ENCODE measurements at places on chromosomes 12 and 14.

- DNase-seq = no peak
Measured at GRCh38 chr14:106879241-106879640, 1352.9 kb downstream of the TMEM121 start.

- peak; percentile 33 for DNase-seq
Measured at GRCh38 chr12:98817742-98818141, 172.7 kb downstream of the APAF1 start.

GRCh38 chr12:7142056-7142644 is 12.0 kb downstream of the CLSTN3 start:
- DNase-seq = no peak

DNA sequence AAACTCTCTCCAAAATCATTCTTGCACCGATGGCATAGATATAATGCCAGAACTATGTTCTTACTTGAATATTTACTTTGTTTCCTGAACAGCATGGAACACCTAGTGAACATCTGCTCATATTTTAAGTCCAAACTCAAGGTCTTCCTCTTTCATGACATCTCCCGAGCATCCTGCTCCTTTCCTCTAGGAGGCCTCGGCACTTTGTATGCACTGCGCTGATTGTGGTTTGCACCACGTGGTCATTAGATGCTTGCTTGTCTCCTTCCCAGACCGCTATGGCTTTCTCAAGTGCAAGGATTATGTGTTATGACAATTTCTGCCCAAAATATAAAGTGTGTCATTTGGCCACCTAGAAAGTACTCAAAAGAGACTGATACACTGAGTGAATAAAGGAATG is 912.0 kb downstream of the GALC start:
- DNase-seq = no peak

DNA sequence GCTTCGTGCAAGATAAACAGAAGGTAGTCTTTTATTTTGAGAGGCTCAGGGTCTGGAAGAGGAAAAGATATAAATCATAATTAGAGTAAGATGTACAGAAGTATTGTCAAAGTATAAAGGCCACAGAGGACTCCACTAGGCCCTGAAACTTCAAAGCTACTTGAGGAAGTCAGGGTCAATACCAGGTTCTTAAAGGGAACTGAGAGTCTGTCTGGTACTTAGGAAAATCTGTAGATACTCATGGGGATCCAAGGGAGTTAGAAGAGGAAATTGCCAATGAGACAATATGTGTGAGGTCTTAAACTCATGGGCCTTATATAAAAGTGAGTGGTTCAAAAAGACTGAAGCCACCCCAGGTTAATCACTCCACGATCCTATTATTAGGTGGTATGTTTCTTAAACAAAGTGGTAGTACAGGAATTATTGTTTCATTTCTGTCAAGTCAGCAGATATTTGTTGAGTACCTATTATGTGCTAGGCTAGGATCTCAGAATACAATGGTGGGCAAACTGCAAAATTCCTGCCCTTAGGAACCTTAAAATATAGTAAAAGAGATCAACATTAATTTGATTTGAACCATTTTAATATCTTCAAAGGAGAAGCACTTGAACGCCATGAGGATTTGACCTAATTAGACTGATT is 314.6 kb downstream of the ADAMTS20 start:
- no peak for DNase-seq

DNA sequence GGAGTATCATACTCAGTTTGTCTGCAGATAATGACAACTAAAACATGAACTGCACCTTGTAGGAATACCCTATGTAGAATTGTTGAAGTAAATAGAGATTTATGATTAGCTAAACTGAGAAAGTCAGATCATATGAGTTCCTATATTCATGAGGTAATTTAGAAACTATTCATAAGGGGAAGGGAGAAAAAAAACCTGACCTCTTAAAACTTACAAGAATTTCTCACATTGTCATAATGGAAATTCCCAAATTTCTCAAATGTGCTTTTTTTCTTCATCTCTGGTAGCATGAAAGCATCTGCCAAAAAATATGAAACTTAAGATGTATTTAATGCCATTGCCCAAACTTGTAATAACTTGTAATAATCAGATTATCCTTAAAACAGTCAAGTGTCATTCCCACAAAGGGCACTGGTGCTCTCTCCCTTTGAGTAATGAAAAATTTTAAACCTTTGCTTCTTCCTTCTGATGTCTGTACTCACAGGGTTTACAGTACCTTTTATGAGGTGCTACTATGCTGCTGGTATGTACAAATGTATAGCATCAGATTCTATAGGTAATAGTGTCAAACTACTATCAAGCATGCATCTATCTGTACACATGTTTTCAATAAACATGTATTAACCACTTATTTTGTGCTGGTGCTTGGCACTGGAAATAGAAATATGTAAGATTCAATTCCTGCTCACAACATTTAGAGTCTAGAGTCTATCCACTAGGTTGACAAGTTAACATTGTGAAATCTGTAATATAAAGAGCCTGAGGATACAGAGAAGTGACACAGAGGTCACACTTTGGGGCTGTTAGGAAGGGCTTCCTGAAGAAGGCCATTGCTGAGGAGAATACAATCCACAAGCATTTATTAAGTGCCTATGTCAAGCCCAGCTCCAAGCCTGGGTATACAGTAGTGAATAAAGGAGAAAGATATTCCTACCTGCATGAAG is 17.4 kb upstream of the DRAM1 start:
- DNase-seq = no peak

DNA sequence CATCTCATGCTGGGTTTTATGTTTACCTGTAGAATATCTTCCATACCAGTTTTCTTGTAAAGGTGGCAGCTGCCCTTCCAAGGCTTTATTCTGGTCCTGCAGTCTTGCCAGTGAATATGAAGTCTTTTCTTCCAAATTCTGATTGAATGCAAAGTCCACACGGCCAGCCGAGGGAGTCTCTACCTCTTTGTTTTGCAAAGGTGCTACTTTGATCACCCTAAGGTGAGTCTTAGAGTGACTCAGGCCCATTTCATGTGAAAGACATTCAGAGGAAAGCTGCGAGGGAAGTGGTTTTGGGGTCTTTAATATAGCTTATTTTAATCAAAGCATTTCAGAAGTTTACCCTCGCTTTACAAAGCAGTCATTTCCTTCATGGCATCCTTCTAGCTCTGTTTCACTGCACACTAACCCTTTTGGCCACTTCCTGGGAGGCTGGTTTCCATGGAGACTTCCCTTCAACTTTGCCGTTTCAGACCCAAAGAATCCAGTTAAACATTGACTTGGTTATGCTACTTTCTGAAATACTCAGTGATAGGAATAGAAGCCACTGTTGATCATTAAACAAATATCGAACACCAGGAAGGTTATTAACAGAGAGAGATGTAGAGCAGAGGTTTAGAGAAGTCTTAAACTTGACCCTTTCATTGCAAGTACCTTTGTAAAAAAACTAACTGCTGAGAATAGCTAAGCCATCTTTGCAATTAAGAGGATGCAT is at the start of gene CCDC198:
TSS of gene CCDC198 (minus strand) at position 391 of the 715 bp plus-strand sequence. CDS start at position 249, 142 bp downstream.
- DNase-seq = no peak

- no peak for DNase-seq
Measured at GRCh38 chr12:129080821-129081220, 227.5 kb downstream of the GLT1D1 start.

DNA sequence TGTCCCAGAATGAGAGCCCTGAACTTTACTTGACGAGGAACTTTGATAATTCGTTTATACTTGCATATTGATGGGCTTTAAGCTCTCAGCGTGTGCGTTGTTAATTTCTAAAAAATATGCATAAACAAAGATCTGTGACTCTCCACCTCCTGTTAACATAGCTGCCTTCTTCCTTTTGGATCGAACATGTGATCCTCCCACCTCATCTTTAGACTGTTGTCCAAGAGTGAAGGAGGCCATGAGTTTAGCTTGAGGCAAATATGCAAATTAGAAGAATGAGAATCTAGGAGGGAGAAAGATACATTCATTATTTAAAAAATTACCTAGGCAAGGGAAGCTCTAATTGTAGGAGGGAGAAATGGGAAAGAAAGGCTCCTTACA is 617 bp downstream of the TTC8 start:
- no peak for DNase-seq
